Right lung (tissue), 10 donors: ENCODE measurements at places on chromosomes 11 and 22.

- DNase-seq, result peak; percentile 27
These were observed 42.1 kb upstream of the MMP7 start for GRCh38 chr11:102572554-102573220.

DNA sequence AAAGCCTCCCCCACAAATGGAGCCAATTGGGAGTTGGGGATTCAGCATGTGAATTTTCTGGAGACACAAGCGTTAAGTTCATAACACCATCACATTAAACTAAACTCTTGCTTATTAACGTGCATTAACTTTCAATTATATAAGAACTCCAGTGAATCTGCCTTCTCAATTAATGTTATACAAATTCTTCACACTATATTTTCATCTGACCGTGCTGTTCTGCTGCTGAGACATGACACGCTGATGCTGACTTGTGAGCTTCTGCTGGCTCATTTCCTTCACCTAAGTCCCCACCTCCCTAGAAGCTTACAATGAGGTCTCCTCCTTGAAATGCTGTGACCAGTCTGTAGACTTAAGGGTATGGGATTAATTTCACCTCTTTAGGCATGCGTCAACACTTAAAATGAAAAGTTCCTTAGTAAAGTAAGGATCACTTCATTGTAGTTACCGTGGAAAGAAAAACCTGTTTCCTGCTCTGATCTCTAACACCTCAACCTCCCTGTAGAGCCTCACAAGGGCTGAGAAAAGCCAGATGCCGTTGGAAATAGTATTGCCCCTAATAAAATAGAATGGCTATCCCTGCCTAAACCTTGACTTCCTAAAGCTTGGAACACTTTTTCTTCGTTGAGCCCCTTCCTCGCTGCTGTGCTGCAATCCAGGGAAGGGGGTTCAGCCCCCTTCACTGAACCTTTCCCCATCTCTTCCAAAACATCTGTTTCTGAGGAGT, 2.2 kb downstream of the HBG2 start:
- no peak for DNase-seq

- DNase-seq, result no peak
These were observed 61.0 kb downstream of the FBXO7 start for GRCh38 chr22:32535531-32536190.

DNA sequence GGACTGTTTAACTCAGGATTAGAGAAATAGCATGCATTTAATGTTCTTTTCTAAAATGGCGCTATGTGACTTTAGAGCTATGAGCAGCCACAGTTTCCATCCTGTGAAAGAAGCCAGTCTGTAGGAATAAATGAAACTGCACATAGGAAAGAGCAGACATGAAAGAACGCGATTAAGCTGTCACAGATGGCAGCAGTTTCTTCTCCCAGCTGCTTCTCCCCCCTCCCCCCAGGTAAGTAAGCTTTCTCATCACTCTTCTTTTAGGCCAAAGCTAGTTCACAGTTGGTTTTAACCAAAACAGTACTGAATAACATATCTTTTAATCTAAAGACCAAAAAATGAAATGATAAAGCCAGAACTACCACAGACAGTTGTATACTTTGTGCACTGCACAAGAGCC, 266.4 kb downstream of the KCNA4 start:
- DNase-seq, result no peak
